Aorta (tissue), 5 donors: ENCODE measurements at places on chromosomes 2 and 18.

- no peak for DNase-seq
Measured at GRCh38 chr18:11751341-11752115, 62.5 kb downstream of the GNAL start.

- DNase-seq: no peak
Measured at GRCh38 chr2:26605195-26605998, 35.8 kb downstream of the CIB4 start.

DNA sequence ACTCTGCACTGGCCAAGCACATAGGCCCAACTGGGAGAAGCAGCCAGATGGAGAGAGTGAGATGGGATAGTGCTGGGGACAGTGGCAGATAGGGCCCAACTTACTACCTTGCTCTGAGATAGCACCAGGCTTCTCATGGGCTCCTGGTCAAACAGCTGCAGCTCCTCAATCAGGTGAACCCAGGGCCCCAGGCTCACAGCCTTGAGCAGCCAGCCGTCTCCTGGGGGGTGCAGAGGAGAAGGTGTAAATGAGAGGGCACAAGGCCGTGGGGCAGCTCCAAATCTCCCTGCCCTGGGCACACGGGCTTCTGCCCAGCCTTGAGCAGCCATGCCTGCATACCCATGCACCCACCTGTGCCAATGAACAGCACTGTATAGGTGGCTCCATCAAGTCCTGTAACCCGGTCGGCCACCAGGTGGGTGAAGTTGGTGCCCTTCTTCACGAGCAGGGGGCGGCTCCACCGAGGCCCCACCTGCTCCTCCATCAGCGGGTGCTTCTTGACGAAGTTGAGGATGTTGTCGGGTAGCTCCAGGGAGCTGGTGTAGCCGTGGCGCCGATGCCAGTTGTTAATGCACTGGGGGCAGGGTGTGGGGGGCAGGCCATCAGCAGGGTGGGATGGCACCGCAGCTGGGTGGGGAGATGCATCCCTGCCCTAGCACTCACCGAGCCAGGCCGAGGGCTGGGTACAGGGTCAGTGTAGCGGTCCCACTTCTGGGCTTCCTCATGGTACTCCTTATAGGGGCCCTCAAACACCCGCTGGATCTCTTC lies 5.9 kb upstream of the ANKRD39 start:
- no peak for DNase-seq

GRCh38 chr2:219625179-219625578 lies 2.3 kb upstream of the SLC4A3 start:
- no peak for DNase-seq

- no peak for DNase-seq
Measured at GRCh38 chr2:6824962-6825361, 40.7 kb downstream of the CMPK2 start.

DNA sequence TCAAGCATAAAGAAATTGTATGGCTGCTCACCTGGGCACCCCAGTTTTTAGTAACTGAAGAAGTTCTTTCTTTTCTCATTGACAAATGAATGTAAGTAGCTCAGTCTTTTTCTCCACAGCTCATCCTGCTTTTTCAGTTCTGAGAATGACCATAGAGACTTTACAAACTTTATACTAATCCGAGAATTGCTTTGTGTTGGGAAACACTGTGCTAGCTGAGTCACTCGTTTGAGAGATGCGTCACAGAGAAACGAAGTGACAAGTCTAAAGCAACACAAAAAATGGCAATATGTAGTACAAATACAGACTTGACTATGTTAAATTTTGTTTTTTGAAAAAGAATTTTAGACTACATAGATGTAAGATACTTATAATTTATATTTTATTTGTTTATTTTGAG lies 9.0 kb downstream of the LRRTM4 start:
- no peak for DNase-seq

DNA sequence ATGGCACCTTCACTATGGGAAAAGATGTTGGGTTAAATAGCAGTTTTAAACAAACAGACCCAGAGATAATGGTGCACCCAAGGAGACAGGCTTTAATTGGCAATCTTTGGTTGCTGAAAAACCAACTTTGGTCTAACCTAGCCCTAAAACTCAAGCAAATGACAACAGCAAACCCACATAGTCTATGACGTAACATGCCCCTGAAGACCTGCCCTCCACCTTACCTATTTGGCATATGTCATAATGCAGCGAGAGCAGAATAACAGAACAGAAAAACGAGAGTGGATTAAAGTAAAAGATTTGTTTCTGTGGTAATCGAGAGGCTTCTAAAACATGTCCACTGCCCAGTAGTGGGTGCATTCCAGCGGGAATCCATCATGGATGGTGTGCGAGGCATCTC lies 200.7 kb downstream of the DCDC2C start:
- no peak for DNase-seq

GRCh38 chr2:73072129-73072395 lies 550 bp upstream of the SFXN5 start:
- DNase-seq: no peak

- no peak for DNase-seq
Measured at GRCh38 chr2:43184339-43184895, 42.0 kb downstream of the ZFP36L2 start.

DNA sequence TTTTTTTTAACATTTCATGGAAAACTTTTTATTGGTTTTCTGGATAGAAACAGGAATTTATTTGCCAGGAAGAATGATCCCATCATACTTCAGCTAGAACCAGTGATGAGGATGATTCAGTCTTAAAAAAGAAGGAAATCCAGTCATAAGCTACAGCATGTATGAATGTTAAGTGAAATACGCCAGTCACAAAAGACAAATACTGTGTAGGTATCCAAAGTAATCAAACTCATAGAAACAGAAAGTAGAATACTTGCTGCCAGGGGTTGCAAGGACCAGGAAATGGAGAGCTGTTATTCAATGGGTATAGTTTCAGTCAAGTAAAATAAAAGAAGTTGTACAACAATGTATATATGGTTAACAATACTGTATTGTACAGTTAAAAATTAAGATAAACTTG lies 21.3 kb downstream of the PSME4 start:
- no peak for DNase-seq

DNA sequence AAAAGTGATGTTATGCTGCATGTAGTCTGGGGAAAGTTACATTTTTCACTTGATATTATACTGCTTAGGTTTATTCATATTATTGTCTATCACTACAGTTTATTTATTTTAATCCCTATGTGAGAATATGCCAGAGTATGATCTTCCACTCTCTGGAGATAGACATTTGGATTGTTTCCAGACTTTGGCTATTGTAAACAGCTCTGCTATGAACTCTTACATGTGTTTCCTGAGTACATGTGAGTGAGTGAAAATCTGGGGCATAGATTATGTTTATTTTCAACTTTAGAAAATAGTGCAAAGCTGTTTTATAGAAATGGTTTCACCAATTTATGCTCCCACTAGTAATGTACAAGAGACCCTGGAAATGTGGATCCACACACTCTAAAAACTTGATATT lies 49.0 kb upstream of the EPAS1 start:
- DNase-seq: no peak

GRCh38 chr18:21064347-21064746 lies 47.3 kb downstream of the ROCK1 start:
- DNase-seq: no peak

GRCh38 chr18:11304928-11305327 lies 155.6 kb upstream of the PIEZO2 start:
- DNase-seq: no peak

DNA sequence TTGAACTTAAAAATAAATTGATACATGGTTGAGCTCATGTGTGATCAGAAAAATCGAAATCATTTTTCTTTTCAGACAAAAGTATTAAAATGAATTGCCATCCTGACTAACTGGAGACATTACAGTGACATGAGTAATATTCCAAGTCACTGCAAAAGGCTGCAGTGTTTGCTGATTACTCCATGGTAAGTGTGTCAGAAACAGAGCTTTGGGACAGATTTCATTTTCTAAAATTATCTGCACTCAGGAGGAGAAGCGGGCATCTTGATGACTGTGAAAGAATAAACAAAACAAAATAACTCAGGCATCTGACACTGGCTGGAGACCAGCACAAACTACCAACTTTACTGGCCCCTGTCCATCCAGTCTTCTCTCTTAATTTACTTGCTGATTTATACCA lies 312.3 kb upstream of the PIK3C3 start:
- no peak for DNase-seq

- DNase-seq: no peak
Measured at GRCh38 chr2:70927138-70927537, 8.6 kb upstream of the ATP6V1B1 start.

- peak; percentile 2 for DNase-seq
Measured at GRCh38 chr2:26541401-26542193, 63.7 kb upstream of the OTOF start.

DNA sequence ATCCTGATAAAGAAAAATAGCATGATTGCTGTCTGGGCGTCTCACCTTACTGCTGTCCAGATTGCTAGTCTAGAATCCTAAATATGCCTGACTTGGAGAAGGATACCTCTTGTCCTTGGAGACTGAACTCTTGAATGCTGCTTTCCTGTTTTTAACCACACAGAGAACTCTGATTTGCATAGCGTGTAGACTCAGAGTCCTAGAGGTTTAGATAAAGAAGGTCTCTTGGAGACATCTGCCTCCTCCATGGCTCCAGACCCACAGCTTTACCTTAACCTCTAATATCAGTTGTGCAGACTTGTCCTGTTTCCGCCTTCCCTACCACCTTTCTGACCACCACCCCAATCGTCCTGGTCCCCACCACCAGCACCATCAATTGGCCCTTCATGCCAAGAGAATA lies 292.6 kb upstream of the CYRIA start:
- no peak for DNase-seq

DNA sequence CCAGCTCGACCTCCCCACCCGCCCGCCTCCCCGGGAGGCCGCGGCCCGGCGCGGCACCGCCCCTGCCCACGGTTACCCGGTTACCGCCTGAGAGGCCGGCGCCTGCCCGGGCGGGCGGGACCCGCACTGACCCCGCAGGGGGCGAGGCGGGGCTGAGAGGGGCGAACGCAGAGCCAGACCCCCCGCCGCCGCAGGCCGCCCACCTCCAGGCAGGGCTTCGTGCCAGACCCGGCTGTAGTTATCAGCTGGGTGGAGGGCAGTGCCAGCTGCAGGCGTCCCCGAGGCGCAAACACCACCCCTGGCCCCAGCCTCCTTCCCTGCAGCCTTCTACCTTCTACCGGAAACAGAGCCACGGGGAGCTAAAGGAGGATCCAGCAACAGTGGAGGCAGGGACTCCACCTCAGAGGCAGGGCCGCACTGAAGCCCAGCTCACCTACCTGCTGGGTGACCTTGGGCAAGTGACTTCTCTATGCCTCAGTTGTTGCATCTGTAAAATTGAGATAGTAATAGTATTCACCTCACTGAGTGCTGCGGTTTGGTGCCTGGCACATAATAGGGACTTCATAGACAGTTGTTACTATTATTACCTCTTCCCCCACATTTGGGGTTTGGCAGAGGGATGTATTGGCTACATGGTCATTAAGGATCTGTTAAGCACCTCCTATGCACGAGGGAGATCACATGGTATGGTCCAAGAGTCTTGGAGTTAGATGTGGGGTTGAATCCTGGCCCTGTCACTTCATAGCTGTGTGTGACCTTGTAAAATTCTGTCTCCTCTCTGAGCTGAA lies 231.6 kb upstream of the SMAD2 start:
- DNase-seq: no peak

DNA sequence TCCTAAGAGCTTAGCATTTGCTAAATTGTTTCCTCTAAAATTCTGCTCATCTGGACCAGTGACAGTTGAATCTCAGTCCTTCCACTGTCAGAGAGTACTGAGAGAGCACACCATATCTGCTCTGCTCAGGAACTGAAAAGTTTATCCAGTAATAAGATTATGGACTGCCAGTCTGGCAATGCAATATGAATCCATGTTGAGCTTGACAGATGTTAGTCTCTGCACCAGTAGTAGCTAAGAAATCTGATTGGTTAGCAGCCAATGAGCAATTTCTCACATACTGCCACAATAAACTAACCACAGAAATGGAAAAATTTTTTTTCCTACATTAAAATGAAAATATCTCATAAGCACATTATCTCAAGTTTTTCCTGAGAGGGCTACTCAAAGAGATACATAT lies 2.3 kb downstream of the PRKD3 start:
- no peak for DNase-seq

DNA sequence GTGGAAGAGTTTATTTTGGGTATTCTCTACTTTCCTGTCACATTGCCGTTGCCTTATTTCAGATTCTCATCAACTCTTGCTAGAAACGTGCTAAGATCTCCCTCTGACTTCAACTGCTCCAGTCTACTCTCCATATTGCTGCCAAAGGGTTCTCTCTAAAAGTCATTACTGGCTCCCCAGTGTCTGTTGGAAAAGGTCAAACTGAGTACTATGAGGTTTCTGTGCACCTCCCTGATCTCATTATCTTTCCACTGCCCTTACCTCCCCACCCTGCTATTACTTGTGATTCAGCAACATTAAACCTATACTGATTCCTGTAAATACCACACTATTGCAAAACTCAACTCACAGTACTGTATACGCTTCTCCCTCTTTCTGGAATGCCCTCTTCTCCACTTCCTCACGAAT lies 1.9 kb upstream of the KRCC1 start:
- no peak for DNase-seq

- DNase-seq: no peak
Measured at GRCh38 chr2:217826520-217826919, 176.3 kb downstream of the TNS1 start.

DNA sequence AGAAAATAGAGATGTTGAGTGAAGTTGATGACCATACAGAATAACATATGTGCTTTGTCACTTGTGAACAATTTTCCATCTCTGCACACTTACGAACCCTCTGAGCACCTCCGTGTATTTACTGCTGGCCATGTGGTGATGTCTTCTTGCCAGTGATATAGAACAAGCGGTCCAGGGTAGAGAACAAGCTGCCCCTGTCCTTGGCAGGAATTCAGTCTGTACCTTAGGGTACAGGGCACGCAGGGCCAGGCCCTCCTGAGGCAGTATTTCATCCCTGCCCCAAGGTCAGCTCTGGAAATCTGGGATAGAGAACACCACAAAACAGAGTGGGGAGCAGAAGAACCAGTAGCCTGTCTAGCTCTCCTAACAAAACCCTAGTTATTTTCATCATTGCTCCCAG lies 44.6 kb downstream of the CDCA7 start:
- DNase-seq: no peak

- no peak for DNase-seq
Measured at GRCh38 chr2:99765731-99766318, 276.0 kb upstream of the REV1 start.

DNA sequence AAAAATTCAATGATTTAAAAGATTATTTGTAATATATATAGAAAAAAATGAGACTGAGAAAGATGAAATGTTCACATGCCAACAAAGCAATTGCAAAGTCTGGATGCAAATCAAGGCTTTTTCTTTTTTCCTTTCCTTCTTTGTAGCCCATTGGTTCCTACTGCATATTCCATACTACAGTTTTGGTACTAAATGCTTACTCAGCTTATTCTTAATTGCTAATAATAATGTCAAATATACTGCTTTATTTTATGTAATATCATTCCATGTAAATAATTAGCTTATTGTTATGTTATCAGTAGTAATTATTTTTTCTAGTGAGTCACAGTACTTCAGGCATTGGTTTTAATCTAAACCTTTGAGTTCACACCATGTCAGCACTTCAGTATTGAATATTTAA lies 407.4 kb upstream of the LRRTM1 start:
- DNase-seq: no peak
